ENCODE measurements at places on chromosomes 7 and 10. TPM values are rescaled to one million over a fixed set of nuclear protein-coding genes. Genes with fewer than 3 reads are reported as not detected.

IMMP2L gene
- 22.4 TPM for total RNA-seq

TMEM26 gene
- 0.04 TPM for total RNA-seq

RNF133 gene
- total RNA-seq = not detected

PRKG1 gene
- total RNA-seq = not detected

OR2A1 gene
- total RNA-seq = not detected

PRXL2A gene
- total RNA-seq = 44.8 TPM

GLCCI1 gene
- 1.1 TPM for total RNA-seq

ANXA8 gene
- total RNA-seq = 30.7 TPM

ELMO1 gene
- 4.0 TPM for total RNA-seq

GBX1 gene
- total RNA-seq = 0.09 TPM

MSMB gene
- not detected for total RNA-seq

NUP205 gene
- 53.0 TPM for total RNA-seq

ZNF503 gene
- total RNA-seq = 8.8 TPM

LRRD1 gene
- total RNA-seq = not detected

IGFBP1 gene
- 72.9 TPM for total RNA-seq

VOPP1 gene
- 76.3 TPM for total RNA-seq

ERVW-1 gene
- total RNA-seq = 0.04 TPM

SEMA3C gene
- total RNA-seq = 53.5 TPM

PNLIP gene
- 0.16 TPM for total RNA-seq

IRF5 gene
- 15.9 TPM for total RNA-seq

ZEB1 gene
- 10.8 TPM for total RNA-seq

PDE1C gene
- total RNA-seq = 3.6 TPM

GRID1 gene
- total RNA-seq = 0.26 TPM

CALHM2 gene
- total RNA-seq = 4.8 TPM

MYO3A gene
- total RNA-seq = not detected

PTPN20 gene
- total RNA-seq = 3.7 TPM

SPDYE5 gene
- total RNA-seq = not detected

SDK1 gene
- 0.50 TPM for total RNA-seq

GIGYF1 gene
- 15.2 TPM for total RNA-seq

FFAR4 gene
- 0.13 TPM for total RNA-seq

HOXA2 gene
- 0.70 TPM for total RNA-seq

ZNF33A gene
- 8.1 TPM for total RNA-seq

NANOS1 gene
- total RNA-seq = 2.6 TPM

FAM237B gene
- total RNA-seq = 0.04 TPM

PPP1R17 gene
- total RNA-seq = not detected

SUN3 gene
- total RNA-seq = 0.13 TPM

FKBP6 gene
- total RNA-seq = not detected

CPED1 gene
- not detected for total RNA-seq

MKRN1 gene
- 64.8 TPM for total RNA-seq

GNG11 gene
- 32.2 TPM for total RNA-seq

COG5 gene
- total RNA-seq = 12.1 TPM

PPIA gene
- total RNA-seq = 4,600 TPM

ZNF786 gene
- 5.0 TPM for total RNA-seq

AKR1C4 gene
- 0.18 TPM for total RNA-seq

CPVL gene
- 0.18 TPM for total RNA-seq

NYAP1 gene
- total RNA-seq = 6.4 TPM

PRSS58 gene
- total RNA-seq = not detected

CDNF gene
- total RNA-seq = 0.86 TPM

RPA3 gene
- 73.6 TPM for total RNA-seq

FGFBP3 gene
- 2.1 TPM for total RNA-seq

FBXL15 gene
- 9.3 TPM for total RNA-seq

FZD1 gene
- total RNA-seq = 2.6 TPM

HECTD2 gene
- 3.7 TPM for total RNA-seq

ENO4 gene
- total RNA-seq = 0.10 TPM

KLF14 gene
- 0.02 TPM for total RNA-seq

GRID2IP gene
- not detected for total RNA-seq

SLC39A12 gene
- not detected for total RNA-seq

PRKCQ gene
- total RNA-seq = 4.5 TPM
